ENCODE measurements at places on chromosomes 3 and 15.

GRCh38 chr3:196967412-196968232, 1.0 kb downstream of the PIGZ start:
- DNase-seq: no peak

DNA sequence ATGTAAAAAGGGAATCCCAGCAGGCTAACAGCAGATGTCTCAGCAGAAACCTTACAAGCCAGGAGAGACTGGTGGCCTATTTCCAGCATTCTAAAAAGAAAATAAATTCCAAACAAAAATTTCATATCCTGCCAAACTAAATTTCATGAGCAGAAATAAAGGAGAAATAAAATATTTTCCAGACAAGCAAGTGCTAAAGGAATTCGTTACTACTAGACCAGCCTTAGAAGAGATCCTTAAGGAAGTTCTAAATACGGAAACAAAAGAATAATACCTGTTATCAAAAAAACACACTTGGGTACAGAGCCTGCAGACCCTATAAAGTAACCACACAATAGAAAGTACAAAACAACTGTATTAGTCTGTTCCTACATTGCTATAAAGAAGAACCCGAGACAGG, 41.4 kb downstream of the HDGFL3 start:
- DNase-seq: peak; percentile 14

- DNase-seq: no peak
Observed at GRCh38 chr3:54649551-54649950, 278.3 kb downstream of the LRTM1 start.

GRCh38 chr3:157713101-157713500, 209.9 kb upstream of the VEPH1 start:
- DNase-seq: no peak

GRCh38 chr15:46034755-46035154, 399.9 kb downstream of the SQOR start:
- no peak for DNase-seq

DNA sequence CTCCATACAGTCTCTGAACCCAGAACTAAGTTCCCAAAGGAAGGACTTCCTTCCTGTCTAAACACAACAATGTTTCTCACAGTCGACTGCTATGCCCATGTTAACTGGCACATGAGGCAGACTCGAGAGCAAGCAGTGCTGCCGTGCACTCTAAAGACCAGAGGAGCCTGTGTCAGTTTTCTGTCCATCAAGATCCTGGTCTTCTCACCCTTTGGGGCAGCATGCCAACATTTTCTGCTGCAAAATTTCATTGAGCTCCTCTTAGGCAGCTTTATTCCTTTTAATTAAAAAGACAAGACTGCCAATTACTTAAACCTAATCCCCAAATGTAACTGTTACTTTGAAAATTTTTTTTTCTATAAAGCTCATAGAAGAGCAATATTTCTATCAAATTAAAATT, 205.1 kb downstream of the GAP43 start:
- DNase-seq: peak; percentile 26

DNA sequence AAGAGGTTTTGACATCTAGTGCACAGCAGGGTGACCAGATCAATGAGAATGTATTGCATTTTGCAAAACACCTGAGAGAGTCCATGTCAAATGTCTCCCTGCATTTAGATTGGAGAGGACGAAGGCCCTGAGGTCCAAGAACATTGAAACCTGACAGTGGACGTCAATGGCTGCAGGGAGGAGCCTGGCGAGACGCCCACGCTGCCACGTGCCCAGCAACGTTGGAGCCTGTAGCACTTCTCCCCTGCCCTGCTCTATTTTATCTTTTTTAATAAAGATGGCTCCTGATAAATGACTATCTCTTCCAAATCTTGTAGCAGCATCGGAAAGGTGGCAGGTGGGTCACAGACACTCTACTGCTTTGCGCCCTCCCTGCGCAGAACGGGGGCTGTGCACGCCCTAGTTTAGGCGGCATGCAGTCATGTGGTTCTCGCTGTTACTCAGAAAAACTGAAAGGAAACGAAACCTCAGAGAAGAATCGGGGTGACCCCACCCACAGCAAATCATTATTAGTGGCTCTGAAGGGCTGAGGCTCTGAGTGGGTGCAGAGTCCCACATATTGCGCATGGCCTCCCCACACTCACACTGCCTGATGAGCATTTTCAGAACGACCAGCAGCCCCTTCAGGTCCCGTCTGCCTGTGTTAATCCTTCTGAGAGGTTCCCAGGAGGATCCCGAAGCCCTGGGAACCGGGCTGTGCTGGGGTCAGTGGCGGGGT, 62.5 kb upstream of the TAMM41 start:
- DNase-seq: no peak

DNA sequence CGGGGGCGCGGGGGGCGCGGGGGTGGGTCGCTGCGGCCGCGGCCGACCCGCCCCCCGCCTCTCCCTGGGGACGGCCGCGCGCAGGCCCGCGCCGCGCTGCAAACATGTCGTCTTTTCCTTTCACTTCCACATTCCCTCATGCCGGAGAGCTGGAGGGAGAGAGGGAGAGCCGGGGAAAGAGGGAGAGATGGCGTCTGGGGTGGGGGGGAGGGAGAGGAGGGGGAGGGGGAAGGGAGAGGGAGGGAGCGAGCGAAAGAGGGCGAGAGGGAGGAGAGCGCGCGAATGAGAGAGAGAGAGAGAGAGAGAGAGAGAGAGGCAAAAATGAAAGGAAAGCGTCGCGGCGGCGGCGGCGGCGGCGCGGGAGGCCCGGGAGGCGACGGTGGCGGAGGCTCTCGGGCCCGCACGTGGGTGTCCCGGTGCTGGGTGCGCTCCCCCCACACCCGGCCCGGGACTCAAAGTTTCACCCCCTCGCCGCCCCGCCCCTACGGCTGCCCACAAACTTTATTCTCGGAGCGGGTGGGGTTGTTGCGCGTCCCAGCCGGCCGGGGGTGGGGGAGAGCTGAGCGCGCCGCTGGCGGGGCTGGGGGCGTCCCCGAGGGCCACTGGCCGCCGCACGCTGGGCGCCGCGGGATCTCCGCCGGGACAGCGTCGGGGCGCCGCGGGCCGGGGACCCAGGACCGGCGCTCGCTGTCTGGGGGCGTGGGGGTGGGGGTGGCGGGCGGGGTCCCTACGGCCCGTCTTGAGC, 731 bp downstream of the ZNF710 start:
- DNase-seq: peak; percentile 55

GRCh38 chr3:20022954-20023622, 11.0 kb upstream of the PP2D1 start:
- peak; percentile 96 for DNase-seq

DNA sequence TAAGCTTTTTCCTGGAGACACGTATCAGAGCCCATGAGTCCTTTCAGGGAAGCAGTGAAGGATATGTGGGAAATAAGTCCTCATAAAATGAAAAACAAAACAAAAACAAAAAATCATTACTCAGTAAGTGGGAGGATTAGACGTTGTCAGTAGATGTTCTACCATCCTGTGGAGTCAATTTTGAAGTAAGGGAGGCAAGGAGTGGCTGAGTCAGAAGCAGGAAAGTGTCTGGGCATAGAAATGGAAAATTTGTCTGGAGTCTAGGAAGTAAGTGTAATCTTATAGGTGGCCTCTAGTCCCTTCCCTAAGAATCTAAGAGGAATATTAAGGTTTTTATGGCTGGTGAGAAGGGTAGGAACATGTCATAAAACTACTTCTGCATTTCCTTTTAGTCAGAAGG, 339.8 kb upstream of the SEMA6D start:
- DNase-seq: no peak

DNA sequence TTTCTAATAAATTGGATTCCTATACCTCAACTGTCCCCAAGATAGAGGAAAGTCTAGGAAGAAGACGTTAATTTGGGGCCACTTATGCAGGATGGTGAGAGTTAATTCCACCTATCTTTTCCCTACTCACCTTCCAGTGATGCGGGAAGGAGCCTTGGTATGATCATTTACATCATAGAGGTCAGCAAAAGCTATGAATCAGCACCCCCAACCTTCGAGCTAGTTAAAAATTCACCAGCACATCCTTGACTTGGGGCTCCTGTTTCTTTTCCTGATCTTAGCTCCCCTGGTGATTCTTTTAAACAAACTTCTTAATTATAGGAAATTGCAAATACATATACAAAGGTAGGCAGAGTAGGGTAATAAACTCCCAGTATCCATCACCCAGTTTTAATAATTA, 366.6 kb downstream of the SOX2 start:
- DNase-seq: no peak

DNA sequence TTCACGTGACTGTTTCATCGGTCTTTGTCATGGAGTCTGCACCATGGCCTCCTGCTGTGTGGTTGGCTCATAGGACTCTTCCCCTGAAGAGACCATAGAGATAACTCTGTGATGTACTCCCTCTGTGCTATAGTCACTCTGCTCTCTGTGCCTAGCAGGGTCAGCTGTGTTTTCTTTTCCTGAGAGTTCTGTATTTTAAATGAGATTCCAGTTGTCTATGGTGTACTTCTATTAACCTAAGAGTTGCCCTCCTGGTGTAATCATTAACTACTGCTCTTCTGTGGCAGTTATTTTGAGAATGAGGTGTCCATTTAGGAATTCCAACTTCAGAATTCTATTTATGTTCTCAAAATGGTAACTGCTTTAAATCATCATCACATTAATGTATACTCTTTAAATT, 114.5 kb upstream of the ARPP21 start:
- no peak for DNase-seq

DNA sequence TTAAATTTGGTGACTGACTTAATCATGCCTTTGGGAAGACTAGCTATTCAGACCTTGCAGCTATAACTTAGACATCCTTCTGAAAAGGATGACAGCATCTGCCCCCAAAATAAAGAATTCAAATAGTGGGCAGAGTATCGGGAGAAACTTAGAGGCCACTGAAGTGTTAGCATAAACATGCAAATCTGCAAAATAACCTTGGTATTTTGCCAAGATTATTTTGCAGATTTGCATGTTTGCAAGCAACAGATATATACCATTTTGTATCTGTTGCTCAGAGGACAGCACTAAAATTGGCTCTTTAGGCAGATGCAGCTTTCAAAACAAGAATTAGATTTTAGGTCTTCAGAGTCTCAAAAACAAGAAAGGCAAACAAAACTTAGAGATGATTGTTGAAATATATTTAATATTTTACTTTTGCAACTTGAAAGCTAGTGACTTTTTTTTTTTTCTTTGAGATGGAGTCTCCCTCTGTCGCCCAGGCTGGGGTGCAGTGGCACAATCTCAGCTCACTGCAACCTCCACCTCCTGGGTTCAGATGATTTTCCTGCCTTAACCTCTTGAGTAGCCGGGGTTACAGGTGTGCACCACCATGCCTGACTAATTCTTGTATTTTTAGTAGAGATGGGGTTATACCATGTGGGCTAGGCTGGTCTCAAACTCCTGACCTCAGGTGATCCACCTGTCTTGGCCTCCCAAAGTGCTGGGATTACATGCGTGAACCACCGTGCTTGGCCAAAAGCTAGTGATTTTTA, 47.8 kb downstream of the KBTBD8 start:
- no peak for DNase-seq

DNA sequence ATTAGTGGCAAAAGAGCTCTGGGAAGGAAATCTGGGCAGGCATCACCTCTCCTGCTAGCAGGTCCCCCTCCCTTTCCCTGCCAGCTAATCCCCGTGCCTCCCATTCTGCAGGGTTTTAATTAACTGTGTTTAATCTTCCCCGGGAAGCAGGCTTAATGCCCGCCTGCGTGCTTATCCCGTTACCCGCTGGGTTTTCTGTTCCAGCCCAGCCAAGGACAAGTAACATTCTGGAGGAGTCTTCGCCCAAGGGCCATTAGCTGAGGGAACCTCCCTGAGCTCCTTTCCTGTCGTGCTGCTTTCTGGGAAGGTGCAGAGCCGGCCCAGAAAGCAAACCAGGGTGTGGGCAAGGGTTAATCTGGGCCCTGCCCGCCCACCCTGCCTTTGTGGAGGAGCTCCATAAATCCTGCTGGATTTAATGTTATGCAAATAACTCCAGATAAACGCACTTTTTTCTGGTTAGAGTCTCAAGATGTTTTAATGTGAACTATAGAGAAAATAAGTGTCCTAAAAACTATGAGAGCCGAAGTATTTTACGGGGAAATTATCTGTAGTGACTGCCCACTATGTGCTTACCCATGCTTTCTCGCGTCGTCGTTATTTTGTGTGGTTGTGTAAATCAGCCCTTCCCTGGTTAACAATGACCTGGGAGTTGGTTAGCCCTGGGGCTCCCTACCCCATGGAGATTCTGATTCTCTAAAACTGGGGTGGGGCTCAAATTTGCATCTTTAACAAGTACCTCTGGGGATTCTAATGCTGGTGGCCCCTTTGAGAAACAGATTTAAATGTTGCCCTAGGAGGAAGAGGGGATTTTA, 25.9 kb downstream of the TRIM71 start:
- no peak for DNase-seq

- no peak for DNase-seq
Observed at GRCh38 chr15:71410347-71410746, 295.1 kb downstream of the THSD4 start.

GRCh38 chr3:42705058-42705767, 2.6 kb upstream of the HHATL start:
- no peak for DNase-seq

DNA sequence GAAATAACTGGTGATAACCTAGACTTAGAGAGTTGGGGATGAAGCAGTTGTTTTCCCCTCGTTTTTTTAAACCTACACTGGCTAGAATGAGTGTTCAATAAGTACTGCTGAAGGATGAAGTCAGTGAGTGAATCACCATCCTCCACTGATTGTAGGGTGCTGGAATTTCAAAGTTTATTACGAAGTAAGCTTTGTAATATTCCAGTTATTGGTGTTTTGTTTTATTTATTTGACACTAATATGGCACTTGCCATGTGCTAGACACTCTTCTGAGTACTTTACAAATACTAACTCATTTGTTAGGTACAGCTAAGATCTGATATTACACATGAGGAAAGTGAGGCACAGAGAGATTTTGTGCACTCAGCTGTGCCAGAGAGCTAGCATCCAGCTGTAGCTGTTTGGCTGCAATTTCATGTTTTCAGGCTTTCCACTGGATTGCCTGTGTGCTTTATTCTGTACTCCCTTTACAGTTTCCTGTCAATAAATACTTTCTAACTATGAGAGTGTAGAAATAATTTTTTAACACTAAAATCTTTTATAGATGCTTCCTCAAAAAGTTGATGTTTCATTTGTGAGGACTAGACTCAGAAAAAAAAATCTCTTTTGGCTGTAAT, 5.8 kb downstream of the MAP2K5 start:
- no peak for DNase-seq

DNA sequence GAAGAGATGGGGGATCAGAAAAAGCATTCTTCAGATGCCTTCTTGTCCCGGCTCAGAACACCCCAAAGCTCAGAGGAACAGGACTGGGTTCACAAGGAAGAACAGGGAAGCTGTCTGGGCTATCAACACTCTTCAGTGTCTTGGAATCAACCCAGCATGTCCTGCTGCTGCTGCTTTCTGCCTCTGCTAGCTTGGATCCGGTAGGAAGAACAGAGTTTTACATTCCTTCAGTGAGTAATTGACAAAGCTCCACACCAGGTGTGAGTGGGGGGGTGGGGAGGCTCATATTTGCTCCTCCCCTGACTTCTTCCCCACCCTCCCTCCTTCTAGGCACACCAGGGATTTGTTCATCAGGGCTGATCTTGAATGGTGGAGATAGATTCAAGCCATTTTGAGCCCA, 13.1 kb upstream of the ETV5 start:
- no peak for DNase-seq

GRCh38 chr3:155885292-155885691, 14.8 kb downstream of the GMPS start:
- DNase-seq: peak; percentile 16

- peak; percentile 62 for DNase-seq
Observed at GRCh38 chr3:197298945-197299854, 788 bp upstream of the DLG1 start.

All from OCI-M1 (cell line).